ENCODE measurements at places on chromosomes 5 and 9.

DNA sequence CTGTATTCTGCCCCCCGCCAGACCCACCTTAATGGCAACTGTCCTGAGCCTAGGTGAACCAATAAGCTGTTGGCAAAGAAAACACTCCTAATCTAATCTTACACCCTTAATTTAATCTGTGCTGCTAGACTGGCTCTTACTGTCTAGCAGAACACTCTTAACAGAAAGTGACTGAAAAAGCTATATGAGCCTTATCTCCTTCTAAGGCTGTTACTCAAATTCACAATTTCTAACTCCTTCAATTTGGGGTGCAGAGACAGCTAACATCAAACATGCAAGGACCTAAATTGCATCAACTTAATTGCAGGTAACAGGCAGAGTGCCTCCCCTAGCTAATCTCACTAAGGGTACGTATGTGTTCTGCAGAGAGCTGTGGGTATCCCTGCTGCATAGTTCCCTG, 49.5 kb upstream of the MAP1B start:
- DNase-seq = no peak

DNA sequence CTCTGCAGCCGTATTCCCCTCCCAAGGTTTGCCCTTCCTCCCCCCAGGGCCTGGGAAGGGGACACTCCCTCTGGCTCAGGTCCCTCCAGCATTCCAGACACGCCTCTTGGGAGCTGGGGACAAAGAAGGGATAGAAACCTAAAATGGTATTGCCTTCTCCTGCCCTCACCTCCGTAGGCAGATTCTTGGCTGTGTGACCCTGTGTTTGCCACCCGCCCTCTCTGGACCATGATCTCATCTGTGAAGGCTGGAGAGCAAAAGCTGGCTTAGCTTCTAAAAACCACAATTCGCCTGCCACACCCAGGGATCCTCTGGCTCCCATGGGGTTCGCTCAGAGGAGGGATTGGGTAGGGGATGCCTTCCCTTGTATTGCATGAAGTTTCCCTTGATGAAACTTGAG, 7.7 kb downstream of the AQP3 start:
- DNase-seq = no peak

- no peak for DNase-seq
These were observed 51.4 kb downstream of the FAM114A2 start for GRCh38 chr5:153987301-153987700.

DNA sequence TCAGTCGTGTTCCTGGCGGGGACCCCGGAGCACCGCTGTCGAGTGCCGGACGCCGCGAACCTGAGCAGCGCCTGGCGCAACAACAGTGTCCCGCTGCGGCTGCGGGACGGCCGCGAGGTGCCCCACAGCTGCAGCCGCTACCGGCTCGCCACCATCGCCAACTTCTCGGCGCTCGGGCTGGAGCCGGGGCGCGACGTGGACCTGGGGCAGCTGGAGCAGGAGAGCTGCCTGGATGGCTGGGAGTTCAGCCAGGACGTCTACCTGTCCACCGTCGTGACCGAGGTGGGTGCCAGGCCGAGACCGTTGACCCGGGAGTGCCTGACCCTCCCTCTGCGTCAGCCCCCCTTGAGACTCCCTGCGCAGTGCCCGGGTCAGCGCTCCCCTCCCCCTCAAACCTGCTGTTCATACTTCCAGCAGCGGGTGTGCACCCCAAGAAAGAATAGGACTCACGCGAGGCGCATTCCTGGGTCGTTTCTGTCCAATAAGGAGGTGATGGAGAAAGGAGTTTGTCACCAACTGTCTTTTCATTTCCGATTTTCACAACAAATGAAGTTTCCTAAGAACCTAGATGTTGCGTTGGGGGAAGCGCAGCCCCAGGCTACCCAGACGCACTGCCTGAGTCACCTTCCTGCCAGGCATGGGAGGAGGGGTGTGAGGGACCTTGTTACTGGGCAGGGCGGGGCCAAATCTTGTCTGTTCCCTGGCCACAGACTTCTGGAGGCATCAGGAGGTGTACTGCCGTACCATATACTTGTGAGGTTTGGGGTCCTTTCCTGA, 722 bp downstream of the SLC22A4 start:
- peak; percentile 49 for DNase-seq

- no peak for DNase-seq
These were observed 45.3 kb downstream of the OR2K2 start for GRCh38 chr9:111284703-111285102.

- no peak for DNase-seq
These were observed 123.6 kb downstream of the C5orf15 start for GRCh38 chr5:133844836-133845235.

GRCh38 chr5:151093476-151093889, 12.6 kb upstream of the TNIP1 start:
- peak; percentile 92 for DNase-seq

DNA sequence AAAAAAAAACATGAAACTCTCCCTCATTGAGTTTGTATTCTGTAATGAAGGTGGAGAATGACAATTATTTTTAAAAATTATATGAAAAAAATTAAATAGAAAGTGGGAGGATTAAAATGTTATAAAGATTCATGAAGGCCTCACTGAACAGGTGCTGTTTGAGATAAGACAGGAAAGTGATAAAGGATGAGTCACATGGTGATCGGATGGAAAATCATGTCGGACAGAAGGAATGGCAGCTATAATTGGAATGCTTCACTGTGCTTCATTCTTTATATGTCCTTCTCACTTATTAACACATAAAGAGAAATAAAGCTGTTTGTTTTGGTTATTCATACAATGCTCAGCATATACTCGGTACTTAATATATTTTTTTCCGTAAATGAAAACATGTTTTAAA, 464.5 kb upstream of the RGMB start:
- DNase-seq = no peak

DNA sequence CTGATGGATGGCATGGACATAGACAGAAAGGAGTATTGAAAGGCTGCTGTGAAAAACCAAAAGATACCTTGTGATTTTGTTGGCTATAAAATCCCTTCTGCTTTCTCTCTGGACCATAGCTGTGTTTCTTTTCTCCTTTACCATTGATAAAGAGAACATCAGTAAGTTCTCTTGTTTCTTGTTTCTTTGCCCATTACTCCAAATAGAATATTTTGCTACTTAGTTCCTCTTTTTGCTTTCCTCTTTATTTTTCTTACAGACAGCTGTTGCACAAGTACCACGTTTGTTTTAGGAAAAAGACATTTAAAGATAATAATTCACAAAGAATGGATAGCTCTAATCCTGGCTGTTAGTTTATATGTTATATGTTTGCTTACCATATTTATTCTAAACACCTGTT, 1129.2 kb downstream of the DTWD2 start:
- no peak for DNase-seq

GRCh38 chr5:33439905-33440481, 772 bp upstream of the TARS1 start:
- no peak for DNase-seq

- no peak for DNase-seq
These were observed 290.4 kb upstream of the NR4A3 start for GRCh38 chr9:99531313-99531712.

GRCh38 chr5:143244000-143244736, 159.3 kb downstream of the NR3C1 start:
- DNase-seq = peak; percentile 97

- DNase-seq = no peak
These were observed 45.8 kb upstream of the ERBIN start for GRCh38 chr5:65880496-65881072.

DNA sequence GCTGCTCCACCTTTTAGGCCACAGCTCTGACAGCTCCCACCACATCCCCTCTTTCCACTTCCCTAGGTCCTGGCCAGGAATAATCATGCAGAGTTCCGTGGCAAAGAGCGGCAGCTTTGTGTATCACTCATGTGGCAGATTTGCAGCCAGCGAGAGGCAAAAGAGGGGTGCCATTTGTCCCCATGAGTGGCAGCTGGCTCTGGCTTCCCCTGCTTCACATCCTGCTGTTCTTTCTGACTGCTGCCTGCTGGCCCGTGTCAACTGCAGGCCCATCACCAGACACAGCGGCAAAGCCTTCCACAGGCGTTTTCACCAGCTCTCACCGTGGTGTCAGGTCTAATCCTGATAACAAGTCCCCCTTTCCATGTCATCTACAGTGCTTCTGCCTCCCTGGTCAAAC, 430.6 kb upstream of the DAP start:
- no peak for DNase-seq

DNA sequence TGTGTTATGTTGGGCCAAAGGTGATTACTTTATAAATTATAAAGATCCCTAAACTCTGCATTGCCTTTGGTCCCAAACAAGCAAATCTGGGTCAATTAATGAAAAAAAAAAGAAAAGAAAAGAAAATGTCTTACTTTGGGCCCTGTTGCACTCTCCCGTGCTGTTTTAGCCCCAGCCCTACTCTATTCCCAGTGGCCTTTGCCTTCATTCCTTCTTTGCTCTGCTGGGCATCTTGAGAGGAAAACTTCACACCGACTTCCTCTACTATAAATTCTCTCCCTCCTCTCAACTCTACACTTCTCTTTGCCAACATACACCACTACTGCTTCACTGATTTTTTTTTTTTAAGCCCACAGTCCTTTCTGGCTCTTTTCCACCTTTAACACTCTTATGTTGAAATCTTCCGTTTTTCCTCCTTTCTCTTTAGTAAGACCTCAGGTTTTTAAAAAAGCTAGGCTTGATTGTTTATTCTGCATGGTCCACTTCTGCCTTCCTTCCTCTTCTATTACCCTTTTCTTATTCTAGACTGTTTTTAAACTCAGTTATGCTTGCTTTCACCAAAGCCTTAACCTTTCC, 4.5 kb upstream of the MSMP start:
- no peak for DNase-seq

DNA sequence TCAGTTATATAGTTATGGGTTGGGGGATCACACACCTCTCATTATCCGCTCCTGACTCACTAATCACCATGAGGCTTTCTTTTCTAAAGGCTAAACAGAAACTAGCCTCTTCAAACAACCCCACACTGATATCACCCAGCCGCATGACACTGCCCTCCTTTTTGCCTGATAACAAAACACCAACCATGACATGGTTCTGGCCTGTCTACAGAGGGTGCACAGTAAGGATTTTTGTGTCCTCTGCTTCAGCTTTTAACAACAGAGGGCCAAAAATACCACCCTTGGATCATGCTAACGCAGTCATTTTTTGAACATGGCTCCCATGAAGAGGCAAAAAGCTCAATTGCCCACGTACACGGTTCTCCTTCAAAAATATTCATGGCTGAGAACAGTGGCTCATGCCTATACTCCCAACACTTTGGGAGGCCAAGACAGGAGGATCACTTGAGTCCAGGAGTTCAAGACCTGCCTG, 4.0 kb downstream of the CMBL start:
- DNase-seq = no peak

DNA sequence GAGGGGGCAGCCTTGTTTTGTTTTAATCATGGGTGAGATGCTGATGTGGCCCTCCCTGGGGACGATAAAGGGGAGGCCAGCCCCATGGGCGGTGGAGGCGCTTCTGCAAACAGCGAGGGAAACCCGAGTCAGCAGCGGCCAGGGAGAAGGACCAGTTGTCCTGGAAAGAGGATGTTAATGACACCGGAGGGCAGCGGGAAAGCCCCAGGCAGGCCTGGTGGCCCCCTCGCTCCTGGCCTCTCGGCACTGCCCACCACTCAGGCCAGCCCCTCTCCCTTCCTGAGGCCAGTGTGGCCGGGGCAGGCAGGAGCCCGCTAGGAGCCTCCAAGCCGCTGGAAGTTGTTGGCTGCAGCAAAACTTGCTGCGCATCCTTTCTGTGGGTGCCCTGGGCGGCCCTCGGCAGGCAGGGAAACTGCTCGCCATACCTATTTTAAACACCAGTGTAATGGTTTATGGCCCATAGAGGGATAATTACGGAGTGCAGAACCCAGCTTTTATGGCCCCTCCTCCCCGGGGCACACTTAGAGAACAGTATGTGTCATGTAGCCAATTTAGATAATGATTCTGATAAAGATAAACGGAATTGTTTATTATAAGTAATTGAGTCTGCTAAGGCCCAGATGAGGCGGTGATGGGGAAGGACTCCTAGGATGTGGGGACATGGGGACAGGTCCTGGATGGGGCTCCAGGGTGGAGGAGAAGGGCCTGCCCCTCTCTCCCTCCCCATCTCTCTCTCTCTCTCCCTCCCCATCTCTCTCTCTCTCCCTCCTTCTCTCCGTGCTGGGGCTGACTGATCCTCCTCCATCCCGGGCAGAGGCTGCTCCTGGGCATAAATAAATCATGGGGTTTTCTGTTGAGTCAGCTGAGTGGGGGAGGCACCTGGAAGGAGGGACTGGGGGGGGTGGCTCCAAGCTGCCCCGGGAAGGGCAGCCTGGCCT, 36.9 kb downstream of the LMX1B start:
- DNase-seq = no peak

DNA sequence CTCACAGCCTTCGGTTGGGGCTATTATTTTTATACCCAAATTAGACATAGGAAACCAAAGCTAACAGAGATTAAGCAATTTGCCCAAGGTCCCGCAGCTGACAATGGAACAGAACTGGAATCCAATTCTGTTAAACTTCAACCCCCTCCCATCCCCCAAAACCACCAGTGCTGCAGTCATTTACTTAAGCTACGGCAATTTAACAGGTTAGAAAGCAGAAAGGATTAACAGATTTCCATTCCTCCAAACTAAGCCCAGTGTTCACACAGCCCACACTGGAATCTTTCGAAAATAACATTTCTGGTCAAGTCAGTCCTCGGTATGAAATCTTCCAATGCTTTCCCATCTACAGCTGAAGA, 1023.1 kb upstream of the DMAC1 start:
- DNase-seq = no peak

All from fibroblast of skin of left quadriceps (primary cell).